ENCODE measurements at places on chromosomes 6 and 20.

GRCh38 chr6:167552961-167553735, 228.3 kb downstream of the TTLL2 start:
- DNase-seq, result no peak

- DNase-seq, result no peak
Observed at GRCh38 chr6:95133578-95133977, 443.8 kb upstream of the MANEA start.

GRCh38 chr6:25122001-25122400, 157.2 kb upstream of the CARMIL1 start:
- no peak for DNase-seq

DNA sequence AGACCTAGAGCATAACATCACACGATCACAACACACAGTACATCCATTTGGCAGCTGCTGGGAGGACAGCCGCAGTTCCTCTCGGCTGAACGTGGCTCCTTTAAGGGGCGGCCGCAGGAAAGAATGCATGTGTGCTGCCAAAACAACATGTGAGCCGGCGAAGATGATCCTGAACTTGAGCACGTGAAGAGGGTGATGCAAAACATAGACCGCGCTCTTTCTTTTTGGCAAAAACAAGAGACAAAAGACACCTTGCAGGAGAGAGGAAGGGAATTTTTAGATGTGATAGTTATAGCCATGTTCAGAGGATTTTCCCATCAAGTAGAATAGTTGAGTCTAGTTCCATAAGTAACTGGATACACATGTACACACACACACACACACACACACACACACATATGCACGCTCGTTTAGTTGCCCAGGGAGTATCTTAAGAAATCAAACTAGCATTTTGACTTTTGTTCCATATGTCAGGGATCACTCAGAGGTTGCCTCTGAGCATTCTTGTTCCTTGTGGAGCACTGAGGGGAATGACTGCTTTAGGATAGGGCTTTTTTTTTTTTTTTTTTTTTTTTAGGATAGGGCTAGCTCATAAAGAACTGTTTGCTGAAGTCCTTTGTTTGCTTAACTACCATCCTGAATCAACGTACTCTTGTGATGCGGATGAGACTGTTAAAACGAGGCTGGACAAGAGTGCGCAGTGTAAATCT, 21.7 kb upstream of the RANBP9 start:
- no peak for DNase-seq

DNA sequence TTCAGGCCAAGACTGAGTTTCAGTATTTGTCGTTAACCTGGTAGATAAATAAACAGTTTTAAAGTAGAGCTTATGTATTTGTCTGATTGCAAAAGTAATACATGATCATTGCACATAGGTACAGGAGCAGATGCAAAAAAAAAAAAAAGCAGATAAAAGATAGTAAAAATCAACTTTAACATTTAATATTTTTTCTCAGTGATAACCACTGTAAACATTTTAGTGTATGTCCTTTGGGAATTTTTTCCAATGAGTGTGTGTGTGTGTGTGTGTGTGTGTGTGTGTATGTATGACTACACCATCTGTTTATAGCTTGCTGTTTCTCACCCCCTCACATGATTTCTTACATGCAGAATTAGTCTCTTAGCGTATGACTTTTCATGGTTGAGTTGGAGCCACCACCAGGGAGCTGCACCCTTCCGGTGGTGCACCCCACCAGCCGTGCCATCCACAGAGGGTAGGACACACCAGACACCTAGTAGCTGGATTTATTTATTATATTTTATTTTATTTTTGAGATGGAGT, 26.3 kb downstream of the WRNIP1 start:
- DNase-seq, result no peak

DNA sequence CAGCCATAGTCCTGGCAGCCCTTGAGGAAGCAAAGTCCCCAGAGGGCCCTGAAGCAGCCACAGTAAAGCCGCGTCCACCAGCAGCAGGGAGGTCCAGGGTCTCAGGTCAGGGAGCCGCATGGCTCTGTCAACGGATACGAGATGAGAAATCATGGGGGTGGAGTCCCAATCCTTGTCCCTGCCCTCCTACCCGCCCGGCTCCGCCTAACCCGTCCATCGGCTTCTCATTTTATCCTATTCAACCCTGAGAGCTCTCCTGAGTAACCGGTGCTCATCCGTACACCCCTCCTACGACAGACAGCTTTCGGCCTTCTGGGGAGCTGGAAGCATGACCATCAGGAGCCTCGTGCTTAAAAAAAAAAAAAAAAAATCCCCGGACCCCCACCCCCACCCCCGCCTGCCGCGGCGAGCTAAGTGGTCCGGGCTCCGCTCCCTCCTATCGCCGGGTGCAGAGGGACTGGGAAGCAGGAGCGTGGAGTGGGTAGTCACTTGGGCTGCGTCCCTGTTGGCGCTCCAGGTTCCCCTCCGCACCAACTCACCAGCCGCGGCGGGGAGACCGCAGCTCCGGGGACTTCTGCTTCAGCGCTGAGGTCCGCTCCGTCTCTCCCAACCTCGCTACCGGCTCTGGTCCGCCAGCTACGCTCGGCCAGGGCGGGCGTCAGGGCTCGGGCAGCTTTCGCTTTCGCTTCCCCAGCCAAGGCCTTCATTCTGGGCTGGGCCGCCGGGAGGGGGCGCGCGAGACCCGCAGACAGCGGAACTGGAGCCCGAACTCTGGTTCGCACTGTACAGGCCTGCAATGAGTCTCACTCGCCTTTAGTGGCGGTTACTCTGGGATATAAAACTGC, at the start of gene TAP2:
TAP2 (minus strand) TSS at position 626 of the 845 bp plus-strand sequence; CDS start at position 120, 506 bp downstream.
- DNase-seq, result peak; percentile 92

- peak; percentile 38 for DNase-seq
Observed at GRCh38 chr6:13307508-13307995, 20.8 kb downstream of the TBC1D7 start.

GRCh38 chr6:112155886-112156285, 68.5 kb downstream of the FAM229B start:
- no peak for DNase-seq

GRCh38 chr6:21845018-21845417, 251.5 kb downstream of the SOX4 start:
- no peak for DNase-seq

- no peak for DNase-seq
Observed at GRCh38 chr20:12659942-12660341, 348.8 kb upstream of the SPTLC3 start.

- DNase-seq, result no peak
Observed at GRCh38 chr6:11971154-11971553, 41.0 kb upstream of the HIVEP1 start.

DNA sequence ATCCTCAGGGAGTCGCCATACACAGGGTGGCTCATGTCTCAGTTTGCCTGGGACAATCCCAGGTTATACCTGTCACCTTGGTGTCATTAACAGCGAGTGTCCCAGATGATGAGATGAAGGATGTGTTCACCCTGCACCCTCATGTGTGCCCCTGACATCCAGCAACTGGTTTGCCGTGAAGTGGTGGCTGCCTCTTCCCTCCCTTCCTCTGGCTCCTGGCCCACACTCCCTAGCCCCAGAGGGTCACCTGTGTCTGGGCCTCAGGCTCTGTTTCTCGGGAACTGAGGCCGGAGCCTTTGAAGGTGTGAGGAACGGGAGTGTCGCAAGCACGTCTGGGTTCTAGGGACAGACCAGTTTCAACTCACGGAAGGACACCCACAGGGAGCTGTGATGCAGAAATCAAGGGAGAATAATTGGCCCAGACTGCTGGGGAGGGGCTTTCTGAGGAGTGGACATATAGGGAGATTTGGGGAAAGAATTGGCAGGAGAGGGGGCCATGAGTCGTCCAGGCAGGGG, 35.8 kb upstream of the PHACTR3 start:
- no peak for DNase-seq

- no peak for DNase-seq
Observed at GRCh38 chr20:11454966-11455799, 462.5 kb upstream of the BTBD3 start.

GRCh38 chr6:52689857-52690256, 18.9 kb downstream of the TMEM14A start:
- no peak for DNase-seq

- DNase-seq, result no peak
Observed at GRCh38 chr20:51497542-51498467, 44.7 kb downstream of the NFATC2 start.

GRCh38 chr6:125791151-125791819, 525 bp downstream of the NCOA7 start:
- peak; percentile 67 for DNase-seq

DNA sequence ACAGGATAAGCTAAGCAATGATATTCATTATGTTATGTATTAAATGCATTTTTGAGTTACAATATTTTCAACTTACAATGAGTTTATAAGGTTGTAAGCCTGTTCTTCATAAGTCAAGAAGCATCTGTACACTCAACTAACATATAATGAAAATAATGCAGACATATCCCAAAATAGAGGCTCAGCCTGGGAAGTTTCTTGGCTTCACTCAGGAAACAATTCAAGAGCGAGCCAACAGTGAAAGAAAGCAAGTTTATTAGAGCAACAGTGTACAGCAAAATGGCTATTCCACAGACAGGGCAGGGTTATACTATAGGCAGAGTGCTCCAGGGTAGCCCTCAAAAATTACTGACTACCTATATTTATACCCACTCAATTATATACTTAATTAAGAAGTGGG, 1581.8 kb downstream of the HACE1 start:
- no peak for DNase-seq

DNA sequence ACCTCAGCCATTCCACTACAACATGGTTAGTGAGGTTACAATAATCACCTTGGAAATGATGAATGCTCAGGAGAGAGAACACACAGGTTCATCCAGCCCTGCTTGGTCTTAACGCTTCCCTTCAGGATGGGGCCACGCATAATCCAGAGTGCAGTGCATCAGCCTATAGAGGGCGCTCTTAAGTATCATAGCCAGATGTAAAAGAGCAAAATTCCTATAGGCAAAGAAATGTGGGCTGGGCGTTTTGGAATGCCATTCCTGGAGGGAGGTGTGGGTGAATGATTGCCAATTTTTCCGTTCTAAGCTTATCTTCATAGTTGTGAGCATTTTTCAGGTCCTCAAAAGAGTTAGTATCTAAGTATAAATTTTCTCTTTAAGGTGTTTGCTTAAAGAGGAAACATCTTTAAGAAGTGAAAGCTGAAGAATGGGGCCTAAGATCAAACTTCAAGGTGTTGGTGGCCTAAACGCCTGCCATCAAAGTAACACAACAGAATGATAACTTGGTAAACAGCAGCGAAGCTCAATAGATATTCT, 1.8 kb downstream of the RIPOR2 start:
- DNase-seq, result peak; percentile 28

DNA sequence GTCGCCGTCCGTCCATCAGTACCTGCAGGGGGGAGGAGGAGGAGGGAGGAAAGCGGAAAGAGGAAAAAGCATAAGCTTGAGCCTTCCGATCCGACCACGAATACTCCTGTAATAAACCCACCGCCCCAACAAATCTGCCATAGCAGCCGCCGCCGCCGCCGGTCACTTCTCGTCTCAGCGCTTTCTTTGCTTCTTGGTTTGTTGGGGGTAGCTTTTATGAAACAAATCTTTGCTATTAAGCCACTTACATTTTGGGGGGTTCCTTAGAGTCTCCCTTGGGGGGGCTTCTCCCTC, 277 bp downstream of the ADGRB3 start:
- DNase-seq, result no peak

DNA sequence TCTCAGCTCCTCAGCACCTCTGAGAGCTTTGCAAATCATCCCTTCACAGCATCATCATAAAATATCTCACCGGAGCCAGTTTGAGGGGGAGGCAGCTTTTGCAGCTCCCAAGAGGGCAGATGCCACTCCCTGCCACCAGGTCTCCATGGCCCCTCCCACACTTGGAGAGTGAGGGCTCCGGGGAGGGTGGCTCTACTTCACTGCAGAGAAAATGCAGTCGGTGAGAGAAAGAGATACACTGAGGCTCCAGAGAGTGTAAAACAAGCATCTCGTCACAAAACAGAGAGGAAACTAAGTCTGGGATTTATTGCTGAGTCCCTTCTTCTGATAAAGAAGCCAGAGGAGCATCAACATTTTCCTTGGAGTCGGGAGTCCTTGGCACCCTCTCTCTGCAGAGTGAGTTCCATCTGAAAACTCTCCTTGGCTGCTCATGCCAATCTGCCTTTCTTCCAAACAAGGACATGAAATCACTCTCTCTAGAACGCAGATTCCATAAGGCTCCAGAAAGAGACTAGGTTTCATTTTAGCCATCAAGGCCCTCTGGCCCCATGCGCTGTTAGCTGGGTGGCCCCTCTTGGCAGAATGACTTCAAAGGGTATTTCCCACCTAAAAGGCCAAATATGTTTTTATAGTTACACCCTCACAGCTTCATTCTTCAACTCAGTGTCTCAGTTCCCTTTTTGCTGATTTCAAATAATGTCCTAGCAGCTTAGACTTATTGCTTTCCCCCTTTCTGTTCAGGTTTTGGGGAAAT, 70.6 kb upstream of the F13A1 start:
- DNase-seq, result no peak

DNA sequence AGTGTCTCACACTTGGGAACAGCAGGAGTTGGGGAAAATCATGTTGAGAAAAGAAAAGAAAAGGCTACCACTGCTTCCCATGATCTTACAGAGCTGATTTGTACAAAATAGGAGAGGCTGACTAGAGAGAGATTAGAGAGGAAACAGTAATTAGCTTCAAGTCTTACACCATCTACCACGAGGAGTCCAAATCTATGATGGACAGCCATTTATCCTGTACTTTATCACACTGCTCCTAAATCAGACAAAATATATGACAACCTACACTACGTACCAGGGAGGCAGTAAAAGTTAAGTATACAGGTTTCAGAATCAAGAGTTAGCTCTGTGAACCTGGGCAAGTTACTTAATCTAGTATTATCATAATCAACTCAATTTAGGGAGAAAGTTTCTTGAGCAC, 38.0 kb downstream of the RARS2 start:
- DNase-seq, result no peak

DNA sequence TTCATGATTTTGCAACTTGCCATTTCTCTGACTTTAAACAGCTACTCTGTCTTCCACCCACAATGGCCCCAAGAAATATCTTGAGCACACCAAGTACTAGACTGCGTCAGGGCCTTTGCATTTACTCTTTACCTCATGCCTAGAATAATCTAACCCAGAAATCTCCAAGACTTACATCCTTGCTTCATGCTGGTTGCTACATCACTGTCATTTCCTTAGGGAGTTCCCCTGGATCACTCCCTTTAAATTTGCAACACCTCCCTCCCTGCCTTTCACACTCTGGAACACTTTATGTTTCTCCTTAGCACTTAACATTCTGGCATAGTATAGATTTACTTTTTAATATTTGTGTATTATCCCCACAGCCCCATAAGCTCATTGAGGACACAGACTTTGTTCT, 4.9 kb upstream of the ELOVL5 start:
- no peak for DNase-seq

- peak; percentile 74 for DNase-seq
Observed at GRCh38 chr20:3818155-3819151, 1.9 kb upstream of the AP5S1 start.

- DNase-seq, result no peak
Observed at GRCh38 chr20:9166153-9166780, 97.4 kb downstream of the PLCB4 start.

- DNase-seq, result no peak
Observed at GRCh38 chr6:133376743-133377142, 135.6 kb downstream of the EYA4 start.
